ENCODE measurements at places on chromosomes 16 and 17.

DNA sequence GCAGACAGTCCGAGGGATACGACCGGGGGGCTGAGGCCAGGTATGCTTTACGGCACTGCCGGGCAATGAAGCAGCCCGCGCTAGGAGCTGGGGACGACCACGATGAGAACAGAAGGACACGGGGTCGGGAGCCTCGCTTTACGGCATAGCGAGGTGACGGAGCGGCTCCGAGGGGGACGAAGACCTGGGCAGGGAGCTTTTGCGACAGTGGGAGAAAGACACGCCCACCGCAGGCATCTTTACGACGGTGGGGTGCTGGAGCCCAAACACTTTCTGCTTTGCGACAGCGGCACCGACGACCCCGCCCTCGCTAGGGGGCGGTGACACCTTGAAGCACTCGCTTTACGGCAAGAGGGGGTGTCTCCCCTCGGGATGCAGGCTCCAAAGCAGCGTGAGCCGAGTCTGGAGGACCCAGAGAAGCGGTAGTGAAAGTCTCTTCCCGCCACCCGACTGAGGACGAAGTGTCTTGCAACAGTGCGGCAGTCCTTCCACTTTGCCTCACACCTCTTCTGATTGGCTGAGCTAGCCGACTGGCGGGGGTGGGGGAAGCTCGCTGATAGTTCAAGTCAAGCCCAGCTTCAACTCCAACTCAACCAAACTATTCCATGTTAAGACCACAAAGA is 350 bp upstream of the NEURL4 start:
- no peak for DNase-seq

DNA sequence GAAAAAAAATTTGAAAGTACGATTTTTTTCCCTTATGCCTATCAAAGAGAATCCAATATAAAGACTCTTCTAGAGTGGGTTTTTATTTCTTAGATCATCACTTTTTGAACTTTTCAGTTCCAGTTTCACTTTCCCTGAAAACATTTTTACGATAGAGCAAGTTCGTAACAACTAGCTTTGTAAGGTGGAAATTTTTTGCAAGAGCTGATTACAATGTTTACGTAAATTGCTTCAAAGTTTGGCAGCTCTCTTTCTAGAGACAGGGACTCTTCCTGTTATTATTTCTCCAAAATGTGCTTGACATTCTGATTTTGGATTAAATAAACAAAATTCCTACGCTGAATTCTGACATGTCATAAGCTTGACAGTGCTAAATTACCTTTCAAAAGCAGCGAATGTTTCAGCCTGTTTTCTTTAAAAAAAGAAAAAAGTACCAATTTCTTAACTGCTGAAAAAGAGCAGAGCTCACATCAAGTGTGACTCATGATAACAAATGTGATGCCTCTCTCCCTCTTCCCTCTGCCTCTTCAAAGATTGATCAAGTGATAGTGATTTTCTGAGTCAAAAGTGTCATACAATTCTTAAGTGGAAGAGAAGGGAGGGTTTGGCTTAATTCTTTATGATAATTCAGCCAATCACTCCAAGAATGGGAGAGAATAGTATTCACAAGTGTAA is 175.2 kb downstream of the KCNJ2 start:
- DNase-seq = no peak

GRCh38 chr16:66701516-66701915 is 5.0 kb upstream of the CMTM4 start:
- DNase-seq = no peak

DNA sequence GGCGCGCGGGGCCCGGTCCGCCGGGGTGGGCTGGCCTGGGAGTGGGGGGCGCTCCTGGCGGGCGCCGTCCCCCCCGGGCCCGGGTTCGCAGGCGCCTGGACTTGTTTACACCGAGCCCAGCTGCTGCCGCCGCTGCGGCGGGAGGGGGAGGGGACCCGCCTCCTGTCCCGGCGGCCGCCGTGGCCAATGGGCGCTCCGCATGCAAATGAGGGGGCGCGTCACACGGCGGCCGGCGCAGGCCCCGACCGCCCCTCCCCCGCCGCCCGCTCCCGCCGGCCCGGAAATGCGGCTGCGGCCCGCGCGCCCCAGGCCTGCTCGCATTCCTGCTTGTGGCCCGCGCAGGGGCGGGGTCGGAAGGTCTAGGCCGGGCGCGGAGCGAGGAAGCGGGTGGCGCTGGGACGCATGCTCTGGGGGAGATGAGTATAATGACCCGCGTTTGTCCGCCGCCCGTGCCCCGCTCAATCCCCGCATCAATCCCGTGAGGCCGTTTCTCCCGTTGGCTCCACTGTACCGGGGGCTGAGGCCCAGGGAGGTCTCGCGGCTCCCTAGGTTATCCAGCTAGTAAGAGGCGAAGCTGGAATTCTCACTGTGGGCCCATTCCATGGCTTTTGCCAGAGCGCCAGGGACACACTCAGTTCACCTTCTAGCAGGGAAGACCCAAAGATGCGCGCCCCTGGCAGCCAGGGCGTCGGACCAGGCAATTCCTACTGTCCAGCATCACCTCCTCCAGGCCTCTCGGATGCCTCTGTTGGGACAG is at the start of gene YPEL3:
Gene YPEL3 (minus strand): TSS at position 109 of the 757 bp plus-strand sequence. CDS start 731 bp downstream, outside the sequence.
- no peak for DNase-seq

DNA sequence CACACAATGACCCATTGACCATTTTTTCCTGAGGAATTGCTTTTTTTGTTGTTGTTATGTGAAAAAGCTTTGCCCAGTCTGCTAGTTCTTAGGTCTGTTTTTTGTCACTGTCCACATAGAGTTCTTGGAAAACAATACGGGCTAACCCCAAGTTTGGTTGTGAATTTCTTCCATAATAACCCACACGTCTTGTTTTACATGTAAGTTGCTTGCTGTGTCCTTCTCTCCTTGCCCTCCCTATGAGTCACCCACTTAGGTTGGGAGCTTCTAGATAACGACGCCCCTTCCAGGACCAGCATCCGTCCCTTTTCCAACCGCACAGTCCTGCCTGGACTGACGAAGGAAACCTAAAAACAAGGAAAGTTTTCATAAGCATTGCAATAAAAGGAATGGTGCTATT is 175.3 kb upstream of the HS3ST3A1 start:
- DNase-seq = no peak

Measured in vagina (tissue), 2 donors.